ENCODE measurements at places on chromosomes 1 and 21. TPM values are rescaled to one million over a fixed set of nuclear protein-coding genes. Genes with fewer than 3 reads are reported as not detected.

The HES2 gene
- 5.0 TPM for total RNA-seq

The BMP8B gene
- 5.6 TPM for total RNA-seq

The SYCP1 gene
- total RNA-seq, result 29.8 TPM

The AMY2B gene
- 16.0 TPM for total RNA-seq

The CHIA gene
- total RNA-seq, result not detected

The KRTAP24-1 gene
- total RNA-seq, result not detected

The OR2AK2 gene
- 0.74 TPM for total RNA-seq

The ANP32E gene
- 10.5 TPM for total RNA-seq

The GCSAML gene
- 3.7 TPM for total RNA-seq

The AMIGO1 gene
- total RNA-seq, result 6.0 TPM

The POU3F1 gene
- 6.8 TPM for total RNA-seq

The CDK11B gene
- total RNA-seq, result 48.1 TPM
